Motor neuron (in vitro differentiated cells): ENCODE measurements at places on chromosomes 5 and 9. TPM values are rescaled to one million over a fixed set of nuclear protein-coding genes. Genes with fewer than 3 reads are reported as not detected.

The SLC46A2 gene
- total RNA-seq, result 0.19 and 0.58 TPM in 2 replicates

The AGPAT2 gene
- total RNA-seq, result 19.3 and 19.7 TPM in 2 replicates

The SH3RF2 gene
- 0.15 and 0.16 TPM in 2 replicates for total RNA-seq

The PCDHB11 gene
- 3.0 and 3.5 TPM in 2 replicates for total RNA-seq

The ANKRD31 gene
- 0.18 and 0.46 TPM in 2 replicates for total RNA-seq

The EQTN gene
- total RNA-seq, result 0.38 and 0.75 TPM in 2 replicates

The ADAMTS2 gene
- total RNA-seq, result 0.86 and 1.2 TPM in 2 replicates

The ROPN1L gene
- total RNA-seq, result 1.5 TPM in 1 of 2 replicates, not detected in the other

The INSL6 gene
- 0.48 TPM in 1 of 2 replicates, not detected in the other for total RNA-seq

The SPINK6 gene
- total RNA-seq, result not detected in 2 replicates

The GTF2H2C gene
- total RNA-seq, result 50.3 and 57.0 TPM in 2 replicates

The CCL19 gene
- not detected in 2 replicates for total RNA-seq

The FAM114A2 gene
- total RNA-seq, result 19.6 and 19.9 TPM in 2 replicates

The PTTG1 gene
- 7.5 and 9.3 TPM in 2 replicates for total RNA-seq

The WDR38 gene
- total RNA-seq, result 0.45 and 0.68 TPM in 2 replicates

The PALM2AKAP2 gene
- total RNA-seq, result 20.2 and 23.3 TPM in 2 replicates

The SLC25A25 gene
- 33.6 and 39.7 TPM in 2 replicates for total RNA-seq

The FIBCD1 gene
- 0.52 and 2.0 TPM in 2 replicates for total RNA-seq

The TMEM167A gene
- total RNA-seq, result 79.9 and 93.4 TPM in 2 replicates

The PGM5 gene
- total RNA-seq, result 1.4 and 2.5 TPM in 2 replicates

The FOXI1 gene
- 0.57 and 0.58 TPM in 2 replicates for total RNA-seq

The GPR151 gene
- 32.8 and 38.6 TPM in 2 replicates for total RNA-seq

The ENC1 gene
- total RNA-seq, result 20.4 and 23.0 TPM in 2 replicates

The CAPSL gene
- not detected in 2 replicates for total RNA-seq

The NR4A3 gene
- 0.92 and 1.2 TPM in 2 replicates for total RNA-seq

The SLC34A1 gene
- total RNA-seq, result 0.63 and 0.76 TPM in 2 replicates

The MCIDAS gene
- 0.05 TPM in 1 of 2 replicates, not detected in the other for total RNA-seq

The FOXD4L6 gene
- 0.87 and 1.0 TPM in 2 replicates for total RNA-seq

The PCDHGA3 gene
- 0.21 and 0.23 TPM in 2 replicates for total RNA-seq

The PDE8B gene
- total RNA-seq, result 23.1 and 23.5 TPM in 2 replicates

The LHX3 gene
- 0.18 and 0.81 TPM in 2 replicates for total RNA-seq

The EIF4EBP3 gene
- 1.8 and 3.1 TPM in 2 replicates for total RNA-seq

The PHF24 gene
- 0.41 and 0.75 TPM in 2 replicates for total RNA-seq

The SAXO1 gene
- 0.92 and 1.1 TPM in 2 replicates for total RNA-seq

The TMEM161B gene
- total RNA-seq, result 32.7 and 34.5 TPM in 2 replicates

The PCDHAC1 gene
- 15.5 and 15.7 TPM in 2 replicates for total RNA-seq

The C5orf52 gene
- total RNA-seq, result not detected in 2 replicates

The SPATA31E1 gene
- total RNA-seq, result under 0.01 and 0.19 TPM in 2 replicates

The N4BP3 gene
- 7.4 and 9.2 TPM in 2 replicates for total RNA-seq

The SPINK7 gene
- total RNA-seq, result 0.93 and 1.0 TPM in 2 replicates

The GRIN1 gene
- total RNA-seq, result 0.20 and 0.75 TPM in 2 replicates

The TBC1D13 gene
- total RNA-seq, result 14.8 and 17.5 TPM in 2 replicates

The CNTFR gene
- 35.9 and 36.5 TPM in 2 replicates for total RNA-seq

The ABCA2 gene
- 18.7 and 21.4 TPM in 2 replicates for total RNA-seq

The BTNL3 gene
- total RNA-seq, result 0.16 TPM in 1 of 2 replicates, not detected in the other

The CD274 gene
- 0.37 and 0.78 TPM in 2 replicates for total RNA-seq

The ALDOB gene
- 0.18 and 1.2 TPM in 2 replicates for total RNA-seq

The RNF145 gene
- total RNA-seq, result 41.0 and 43.5 TPM in 2 replicates

The SH3GL2 gene
- 11.8 and 13.1 TPM in 2 replicates for total RNA-seq

The DBH gene
- total RNA-seq, result 1.0 and 1.7 TPM in 2 replicates

The PFN3 gene
- not detected in 2 replicates for total RNA-seq

The NMRK1 gene
- 4.1 and 5.2 TPM in 2 replicates for total RNA-seq

The PNPLA7 gene
- 0.41 and 1.2 TPM in 2 replicates for total RNA-seq

The PIK3R1 gene
- 28.7 and 30.8 TPM in 2 replicates for total RNA-seq

The PCDHB8 gene
- 0.28 and 0.68 TPM in 2 replicates for total RNA-seq

The RETREG1 gene
- total RNA-seq, result 6.6 TPM in 2 replicates

The ADGRD2 gene
- 0.38 and 0.56 TPM in 2 replicates for total RNA-seq
